ENCODE measurements at places on chromosomes 13 and 19.

- DNase-seq: no peak
These were observed 1399.5 kb downstream of the PCDH9 start for GRCh38 chr13:65830411-65831205.

- no peak for DNase-seq
These were observed 51.6 kb downstream of the SACS start for GRCh38 chr13:23381866-23382265.

DNA sequence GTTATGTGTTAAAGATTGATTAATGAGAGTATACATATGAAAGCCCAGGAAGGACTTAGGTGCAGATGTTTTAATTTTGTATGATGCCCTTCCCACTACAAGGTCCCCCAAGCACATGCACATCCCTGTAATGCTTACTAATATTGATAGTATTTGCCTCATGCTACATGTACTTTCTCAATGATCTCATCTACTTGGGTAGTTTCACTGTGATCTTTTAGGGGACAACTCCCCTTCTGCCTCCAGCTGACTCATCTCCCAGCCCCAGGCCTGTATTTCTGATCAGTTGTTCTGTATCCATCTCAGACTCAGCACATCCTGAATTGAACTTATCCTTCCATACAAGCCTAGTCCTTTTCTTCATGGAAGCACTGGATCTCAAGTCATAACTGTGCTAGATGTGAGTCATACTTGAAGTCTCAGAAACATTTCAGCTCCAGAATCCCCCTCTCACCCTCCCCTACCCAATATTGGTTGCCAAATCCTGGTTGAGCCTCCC is 49.4 kb upstream of the INTS6 start:
- no peak for DNase-seq

GRCh38 chr19:10881403-10882107 is 10.2 kb downstream of the CARM1 start:
- DNase-seq: no peak

- no peak for DNase-seq
These were observed 45.6 kb upstream of the UBE2L5 start for GRCh38 chr13:30376426-30377311.

DNA sequence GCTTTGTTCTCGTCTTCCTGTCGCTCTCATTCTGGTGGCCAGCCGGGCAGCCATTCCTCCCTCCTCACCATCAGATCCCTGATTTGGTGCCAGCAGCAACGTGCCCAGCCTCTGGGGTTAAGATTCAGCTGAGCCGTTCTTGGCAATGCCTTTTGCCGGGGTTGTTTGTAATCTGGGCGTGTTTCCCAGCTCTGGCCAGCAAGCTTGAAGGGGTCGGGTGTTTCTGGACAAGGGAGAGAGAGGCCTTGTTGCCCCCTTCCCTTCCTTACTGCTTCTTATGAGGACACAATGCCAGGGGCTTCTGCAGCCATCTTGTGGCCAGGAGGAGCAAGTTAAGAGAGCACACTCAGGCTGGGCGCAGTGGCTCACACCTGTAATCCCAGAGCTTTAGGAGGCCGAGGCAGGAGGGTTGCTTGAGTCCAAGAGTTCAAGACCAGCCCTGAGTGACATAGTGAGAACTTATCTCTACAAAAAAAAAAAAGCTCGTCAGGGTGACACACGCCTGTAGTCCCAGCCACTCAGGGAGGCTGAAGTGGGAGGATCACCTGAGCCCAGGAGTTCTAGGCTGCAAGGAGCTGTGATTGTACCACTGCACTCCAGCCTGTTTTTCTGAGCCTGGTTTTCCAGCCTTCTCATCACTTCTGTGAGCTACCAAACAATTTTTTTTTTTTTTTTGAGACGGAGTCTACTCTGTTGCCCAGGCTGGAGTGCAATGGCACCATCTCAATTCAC is 10.7 kb upstream of the CRTC1 start:
- DNase-seq: peak; percentile 68

DNA sequence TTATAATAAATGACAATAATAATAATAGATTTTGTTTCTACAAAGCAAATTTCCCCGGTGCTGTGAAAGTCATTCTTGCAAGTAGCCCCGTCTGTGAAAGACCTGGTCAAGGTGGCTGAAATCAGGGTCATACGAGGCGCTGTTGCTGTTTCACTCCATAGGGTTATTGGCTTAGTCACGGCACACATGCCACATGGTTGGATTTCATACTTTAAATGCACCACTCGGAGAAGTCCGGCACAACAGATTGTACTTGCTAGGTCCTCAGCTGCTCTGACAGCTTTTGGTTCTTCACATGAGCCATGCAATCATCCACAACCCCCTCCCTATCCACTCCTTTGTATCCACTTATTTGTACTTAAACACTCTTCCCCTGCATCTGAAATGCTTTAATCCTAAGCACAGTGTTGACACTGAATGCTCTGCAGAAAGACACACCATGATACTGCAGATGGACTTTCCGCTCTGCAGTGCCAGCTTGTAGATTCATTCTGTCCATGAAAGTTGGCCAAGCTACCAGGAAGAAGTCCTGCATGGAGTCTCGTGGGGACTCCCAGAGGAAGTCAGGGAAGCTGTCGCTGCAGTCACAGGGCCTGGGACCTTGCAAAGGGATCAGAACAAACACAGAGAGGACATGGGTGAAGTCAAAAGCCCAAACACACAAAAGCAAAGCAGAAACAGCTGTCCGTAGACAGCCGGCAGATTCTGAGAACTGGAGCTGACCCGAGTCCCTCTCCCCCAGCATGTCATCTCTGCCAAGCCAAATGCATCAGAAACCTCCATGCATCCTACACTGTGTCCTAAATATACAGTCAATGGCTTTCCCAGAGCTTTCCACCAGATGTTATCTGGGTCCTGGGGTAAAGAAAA is 124.6 kb downstream of the COL4A2 start:
- DNase-seq: peak; percentile 78
